CD4-positive, alpha-beta memory T cell (primary cell): ENCODE measurements at places on chromosomes 3 and 15.

DNA sequence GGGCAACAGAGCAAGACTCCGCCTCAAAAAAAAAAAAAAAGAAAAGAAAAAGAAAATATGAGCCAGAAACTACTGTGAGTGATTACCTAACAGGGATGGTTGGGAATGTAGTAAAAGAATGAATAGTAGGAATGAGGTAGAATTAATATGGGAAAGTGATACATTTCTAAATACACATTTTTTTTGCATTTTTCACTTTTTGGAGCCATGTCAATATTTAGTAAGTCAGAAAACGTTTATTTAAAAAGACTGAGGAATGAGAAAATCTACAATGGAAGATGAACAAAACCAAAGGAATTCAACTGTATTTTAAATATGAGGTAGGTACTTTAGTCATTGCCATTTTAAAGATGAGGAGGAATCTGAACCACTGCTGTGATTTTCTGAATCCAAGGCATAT, 817.2 kb upstream of the CADM2 start:
- DNase-seq: no peak

DNA sequence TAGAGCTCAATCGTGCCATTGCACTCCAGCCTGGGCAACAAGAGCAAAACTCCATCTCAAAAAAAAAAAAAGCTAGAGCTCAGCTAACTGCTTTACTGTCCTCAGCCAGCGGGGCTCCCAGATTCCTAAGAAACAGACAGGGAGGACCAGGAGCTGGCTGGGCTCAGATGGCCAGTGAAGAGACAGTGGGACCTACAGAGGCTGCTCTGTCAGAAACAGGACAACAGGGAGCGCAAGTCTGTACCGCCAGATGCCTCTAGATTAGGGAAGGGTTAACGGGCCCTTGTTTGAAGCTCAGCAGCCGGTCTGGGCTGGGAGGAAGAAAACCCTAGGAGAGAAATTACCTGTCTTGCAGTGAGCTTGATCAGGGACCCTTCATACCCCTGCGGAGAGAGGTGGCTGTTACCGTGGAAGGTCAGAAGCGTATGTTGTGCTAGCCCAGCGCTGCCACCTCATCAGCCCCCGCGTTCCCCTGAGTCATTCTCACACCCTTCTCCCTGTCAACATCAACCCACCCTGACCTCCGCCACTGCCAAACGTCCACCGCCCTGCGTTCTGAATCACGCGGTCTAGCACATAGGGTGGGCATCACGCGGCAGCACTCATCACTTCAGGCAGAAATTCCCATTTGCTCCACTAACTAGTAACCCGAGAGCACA, 25.3 kb downstream of the RBPMS2 start:
- no peak for DNase-seq

- no peak for DNase-seq
Measured at GRCh38 chr3:128775241-128775640, 49.3 kb downstream of the RAB7A start.

DNA sequence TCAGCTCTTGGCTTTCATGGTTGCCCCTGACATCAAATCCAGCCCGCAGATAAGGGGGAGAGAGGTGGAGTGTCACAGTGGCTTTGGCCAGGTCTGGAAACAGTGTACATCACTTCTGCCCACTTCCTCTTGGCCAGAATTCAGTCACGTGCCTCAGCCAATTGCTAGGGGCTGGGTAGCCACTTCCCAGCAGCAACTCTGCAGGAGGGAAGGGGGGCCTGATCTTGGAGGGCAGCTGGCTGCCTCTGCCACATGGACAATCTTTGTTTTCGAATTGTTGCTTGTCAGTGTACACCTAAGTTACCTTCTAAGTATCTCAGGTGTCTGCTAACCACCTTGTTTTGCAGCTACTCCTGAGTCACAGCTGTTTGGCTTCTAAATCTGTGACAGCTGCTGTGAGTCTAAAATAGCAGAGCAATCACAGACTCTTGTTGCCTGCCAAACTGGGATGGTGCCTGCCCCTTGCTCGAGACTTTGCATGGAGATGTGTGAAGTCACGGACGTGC, 41.0 kb upstream of the LIMD1 start:
- DNase-seq: no peak

GRCh38 chr3:120198305-120198878, 86.6 kb downstream of the GPR156 start:
- DNase-seq: no peak

GRCh38 chr3:52782412-52783210, 5.2 kb downstream of the ITIH1 start:
- no peak for DNase-seq

- no peak for DNase-seq
Measured at GRCh38 chr3:105790534-105790933, 78.3 kb downstream of the CBLB start.

- DNase-seq: no peak
Measured at GRCh38 chr3:61493339-61493738, 68.0 kb upstream of the PTPRG start.

GRCh38 chr3:136624894-136625815, 127.0 kb downstream of the STAG1 start:
- DNase-seq: no peak

GRCh38 chr3:136078421-136079364, 113.2 kb downstream of the PPP2R3A start:
- DNase-seq: peak; percentile 22

- DNase-seq: no peak
Measured at GRCh38 chr3:37823189-37823588, 38.5 kb upstream of the CTDSPL start.

GRCh38 chr15:66076591-66077319, 176.8 kb downstream of the MEGF11 start:
- DNase-seq: no peak

- DNase-seq: peak; percentile 77
Measured at GRCh38 chr3:195895861-195896360, 12.4 kb downstream of the TNK2 start.

DNA sequence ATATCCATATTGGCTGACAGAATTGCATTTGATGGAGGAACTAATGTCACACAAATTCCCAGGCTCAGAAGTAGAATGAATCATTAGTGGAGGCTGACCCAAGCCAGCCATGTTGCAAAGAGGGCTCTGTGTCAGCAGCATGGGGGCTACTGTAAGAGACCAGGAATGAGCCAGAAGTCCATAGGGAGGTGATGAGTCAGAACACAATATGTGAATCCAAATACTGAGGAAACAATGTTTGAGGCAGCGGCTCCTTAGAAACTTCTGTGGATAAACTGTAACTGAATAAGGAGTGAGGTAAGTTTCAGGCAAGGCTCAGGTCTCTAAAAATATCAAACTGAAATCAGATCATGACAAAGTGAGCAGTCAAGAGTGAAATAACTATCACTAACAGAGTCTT, 170.7 kb downstream of the WDR72 start:
- no peak for DNase-seq

- DNase-seq: no peak
Measured at GRCh38 chr3:172210355-172210754, 171.0 kb downstream of the FNDC3B start.

DNA sequence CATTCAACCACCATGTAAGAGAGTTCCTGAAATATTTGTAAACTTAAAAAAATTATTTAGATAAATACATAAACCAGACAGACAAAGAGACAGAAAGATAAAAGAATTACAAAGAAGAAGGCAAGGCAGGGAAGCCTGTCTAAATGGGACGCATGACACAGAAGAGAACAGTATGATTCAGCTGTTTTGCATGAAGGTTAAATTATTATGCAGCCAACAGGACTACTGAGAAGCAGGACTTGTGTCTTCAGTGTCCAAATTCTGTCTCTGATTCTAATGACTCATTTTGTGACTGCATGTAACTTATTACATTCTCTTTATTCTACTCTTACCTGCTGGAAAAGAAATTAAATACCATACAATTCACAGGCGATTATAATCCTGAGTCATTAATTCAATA, 340.4 kb upstream of the KCNMB2 start:
- DNase-seq: no peak

- no peak for DNase-seq
Measured at GRCh38 chr3:39754549-39754948, 54.9 kb upstream of the MYRIP start.

DNA sequence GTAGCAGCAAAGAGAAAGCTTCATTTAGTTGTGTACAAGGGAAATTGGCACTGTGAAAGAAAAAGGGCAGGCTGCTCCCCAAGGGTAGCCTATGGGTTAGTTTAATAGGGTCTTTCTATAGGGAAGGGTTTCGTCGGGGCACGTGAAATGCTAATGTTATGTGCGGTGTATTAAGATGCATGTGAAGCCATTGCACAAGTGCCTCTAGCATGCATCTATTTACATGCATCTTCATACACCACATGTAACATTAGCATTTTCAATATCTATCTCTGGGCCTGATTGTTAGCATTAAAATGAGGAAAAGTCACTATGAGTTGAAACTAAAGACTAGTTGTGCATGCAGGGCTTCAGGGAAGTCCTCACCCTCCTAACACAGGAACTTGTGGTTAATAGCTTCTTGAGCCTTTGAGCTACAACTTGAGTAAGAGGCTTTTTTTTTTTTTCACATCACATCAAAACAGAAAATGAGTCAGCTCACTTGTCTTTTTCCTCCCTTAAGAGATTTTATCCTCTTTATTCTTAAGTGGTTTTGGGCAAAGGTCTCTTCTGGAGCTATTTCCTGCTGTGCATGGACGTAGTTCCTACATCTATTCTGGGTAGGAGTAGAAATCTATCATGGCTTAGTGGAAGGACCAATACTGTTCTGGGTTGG, 613.4 kb downstream of the ZPLD1 start:
- no peak for DNase-seq

GRCh38 chr15:38651328-38652038, 86.9 kb upstream of the RASGRP1 start:
- peak; percentile 74 for DNase-seq

- no peak for DNase-seq
Measured at GRCh38 chr3:43693594-43693993, 2.9 kb downstream of the ABHD5 start.

- no peak for DNase-seq
Measured at GRCh38 chr3:3013317-3014052, 96.7 kb downstream of the IL5RA start.

DNA sequence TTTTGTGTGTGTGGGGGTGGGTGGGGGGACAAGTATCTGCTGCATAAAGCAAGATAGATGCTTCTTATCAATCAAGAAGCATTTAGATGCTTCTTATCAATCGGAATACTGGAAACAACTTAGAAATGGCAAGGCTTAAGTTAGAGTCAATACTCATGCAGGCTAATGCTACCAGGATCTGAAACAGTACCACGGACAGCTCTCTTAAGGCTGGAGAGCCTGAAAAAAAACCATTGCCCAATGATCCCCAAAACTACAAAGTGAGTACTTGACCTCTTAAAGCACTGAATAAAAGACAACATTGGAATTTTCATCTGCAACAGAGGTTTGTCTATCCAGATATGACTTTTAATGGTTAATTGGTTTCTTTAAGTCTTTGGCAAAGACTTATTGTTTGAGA, 262.3 kb downstream of the GAP43 start:
- DNase-seq: no peak

- DNase-seq: no peak
Measured at GRCh38 chr3:128492671-128493569, at the start of gene GATA2. TSS of gene GATA2 (minus strand) at chr3:128493201. CDS start at chr3:128487031, 6,170 bp downstream.

- no peak for DNase-seq
Measured at GRCh38 chr15:25830844-25831451, 32.2 kb downstream of the ATP10A start.

DNA sequence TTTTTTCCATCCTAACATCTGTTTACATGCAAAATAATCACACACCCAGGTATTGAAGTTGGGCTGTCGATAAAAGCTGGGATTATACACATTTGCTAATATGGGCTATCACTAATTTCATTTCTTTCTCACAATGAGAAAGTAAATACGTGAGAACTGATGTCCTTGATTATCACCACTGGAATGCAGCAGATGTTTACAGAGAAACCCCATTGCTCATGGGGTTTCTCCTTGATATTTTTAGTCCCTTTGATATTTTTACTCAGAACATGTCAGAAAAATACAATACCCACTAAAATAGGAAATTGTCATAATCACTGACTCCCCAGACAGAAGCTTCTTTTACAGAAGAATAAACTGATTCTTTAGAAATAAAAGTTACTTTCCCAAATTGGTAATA, 535.1 kb upstream of the CCDC54 start:
- DNase-seq: no peak

DNA sequence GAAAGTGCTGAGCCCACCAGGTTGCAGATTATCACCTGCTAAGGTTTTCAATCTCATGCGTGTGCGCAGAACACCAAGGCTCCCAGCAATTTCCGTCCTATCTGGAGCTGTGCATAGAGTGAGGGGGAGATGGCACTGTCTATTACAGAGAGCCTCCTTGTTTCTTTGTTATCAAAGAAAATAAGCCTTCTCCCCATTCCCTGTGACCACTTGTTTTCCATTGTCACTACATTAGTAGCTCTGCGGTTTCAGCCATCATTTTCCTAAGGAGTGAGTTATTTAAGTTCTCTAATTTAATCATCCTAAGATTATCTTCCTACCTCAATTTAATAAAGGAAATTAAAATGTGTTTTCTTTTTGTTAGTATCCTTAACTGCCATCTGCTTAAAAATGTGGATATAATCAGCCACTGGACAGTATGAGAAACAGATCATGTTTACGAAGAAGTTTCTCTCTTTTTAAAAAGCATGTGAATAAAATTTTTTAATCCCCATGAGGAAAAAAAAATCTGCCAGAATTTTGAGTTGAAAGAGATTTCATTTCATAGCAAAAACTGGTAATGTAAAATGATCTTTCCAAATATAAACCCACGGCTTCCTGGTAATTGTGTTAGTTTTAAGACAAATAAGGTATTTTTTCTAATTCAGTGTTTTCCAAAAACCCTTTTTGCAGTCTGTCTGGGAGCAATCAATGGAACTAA, 172.3 kb upstream of the UBE2E1 start:
- no peak for DNase-seq
